ENCODE measurements at places on chromosomes 7 and 10. TPM values are rescaled to one million over a fixed set of nuclear protein-coding genes. Genes with fewer than 3 reads are reported as not detected.
A peak's percentile ranks its signal among the peaks of the same experiment; 100 is the strongest.

GRCh38 chr10:60576130-60577069, 186.7 kb upstream of the ANK3 start:
- no peak for DNase-seq

- peak; percentile 12 for DNase-seq
Measured at GRCh38 chr10:47296156-47296894, 3.7 kb upstream of the GDF10 start.

The CYP2C19 gene
- not detected for polyA plus RNA-seq

The PRF1 gene
- 0.38 TPM for polyA plus RNA-seq

GRCh38 chr10:72692744-72692993, 726 bp downstream of the MCU start:
- DNase-seq, result peak; percentile 80

DNA sequence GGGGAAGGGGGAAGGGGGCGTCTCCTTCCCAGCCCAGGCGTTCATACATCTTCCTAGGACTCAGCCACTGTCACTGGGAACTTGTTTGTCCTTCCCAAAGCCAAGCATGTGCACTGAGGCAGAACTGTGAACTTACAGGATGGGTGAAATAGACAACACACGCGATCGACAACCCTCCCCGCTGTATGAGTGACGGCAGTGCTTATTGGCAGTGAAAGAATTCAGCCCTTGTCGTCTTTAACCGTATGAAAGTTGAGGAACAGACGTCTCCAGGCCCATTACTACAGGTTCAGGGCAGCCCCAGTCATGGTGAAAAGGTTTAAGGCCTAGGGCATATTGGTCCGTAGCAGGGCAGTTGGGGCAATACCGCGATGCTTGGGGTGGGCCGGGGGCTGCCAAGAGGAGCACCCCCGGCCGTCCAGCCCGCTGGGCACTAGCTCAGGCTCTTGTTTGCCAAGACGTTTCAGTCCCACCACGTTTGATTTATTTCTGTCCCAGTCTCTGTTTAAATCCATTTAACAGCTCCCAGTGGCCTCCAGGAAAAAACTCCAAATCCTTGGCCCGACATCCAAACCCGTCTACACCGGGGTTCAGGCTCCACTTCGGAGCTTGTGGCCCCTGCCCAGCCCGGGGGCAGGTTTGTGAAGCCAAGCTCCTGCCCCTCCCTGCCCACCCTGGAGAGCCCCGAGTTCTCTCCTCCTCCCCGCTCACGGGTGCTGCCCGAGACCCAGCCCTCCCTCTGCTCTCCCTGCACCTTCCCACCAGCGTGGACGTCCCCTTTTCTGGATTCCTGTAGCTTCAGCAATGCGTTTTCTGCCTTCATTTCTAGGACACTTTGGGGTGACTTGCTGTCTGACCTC, 159.8 kb downstream of the DNAJB6 start:
- no peak for DNase-seq

DNA sequence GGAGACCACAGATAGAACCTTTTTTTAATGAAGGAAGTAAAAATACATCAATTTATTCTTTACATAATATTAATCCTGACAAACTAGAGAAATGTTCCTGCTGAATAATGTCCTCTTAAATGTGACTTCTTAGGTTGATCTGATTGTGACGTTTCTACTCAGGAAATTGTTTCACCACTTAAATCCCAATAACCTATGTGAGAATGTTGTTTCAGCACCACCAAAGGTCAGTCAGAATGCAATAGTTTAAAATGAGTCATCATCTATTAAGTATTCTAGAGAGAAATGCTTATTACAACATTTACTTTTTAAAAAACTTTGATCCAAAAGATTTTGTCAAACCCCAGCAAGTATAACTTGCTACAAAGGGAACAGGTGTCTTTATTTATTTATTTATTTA, 155.4 kb upstream of the CACNA2D1 start:
- DNase-seq, result no peak

Measured in muscle of back (tissue), 13 donors.